H4 (cell line): ENCODE measurements at places on chromosomes 16 and 17. TPM values are rescaled to one million over a fixed set of nuclear protein-coding genes. Genes with fewer than 3 reads are reported as not detected.

DNA sequence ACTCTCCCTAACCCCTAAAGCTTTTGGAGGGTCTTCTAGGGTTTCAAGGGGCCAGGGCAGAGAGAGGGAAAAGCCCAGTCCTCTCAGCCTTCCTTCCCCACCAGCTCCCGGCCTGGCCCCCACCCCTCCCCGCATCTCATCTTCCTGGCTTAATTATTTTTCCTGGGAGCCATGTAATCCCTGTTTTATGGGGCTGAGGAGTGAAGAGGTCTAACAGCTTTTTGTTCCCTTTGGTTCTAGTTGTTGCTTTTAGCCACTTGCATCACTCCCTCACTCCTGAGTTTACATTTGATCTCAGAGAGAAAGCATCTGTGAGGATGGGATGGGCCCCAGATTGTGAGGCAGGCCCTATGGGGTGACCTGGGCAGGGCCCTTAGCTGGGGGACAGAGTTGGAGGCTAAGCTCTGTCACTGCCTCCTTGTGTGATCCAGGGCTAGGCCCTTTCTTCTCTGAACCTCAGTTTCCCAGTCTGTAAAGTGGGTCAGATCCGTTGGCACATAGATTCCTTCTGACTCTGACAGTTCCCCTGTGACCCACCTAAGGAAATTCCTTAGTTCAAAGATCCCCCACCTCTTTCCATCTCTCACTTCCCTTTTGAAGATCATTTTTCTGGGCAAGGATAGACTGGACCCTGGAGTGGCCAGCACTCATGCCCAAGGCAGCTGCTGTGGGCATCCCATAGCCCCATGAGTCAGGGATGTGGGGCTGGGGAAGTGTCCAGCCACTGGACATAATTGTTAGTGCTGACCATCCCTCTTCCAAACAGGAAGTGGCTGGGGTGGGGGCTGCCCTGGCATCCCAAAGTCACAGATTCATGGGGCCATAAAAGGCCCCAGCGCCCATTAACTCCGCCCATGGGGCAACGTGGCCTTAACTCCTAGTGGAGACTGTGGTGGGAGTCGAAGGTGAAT is 20.1 kb downstream of the UNC119 start:
- no peak for DNase-seq

DNA sequence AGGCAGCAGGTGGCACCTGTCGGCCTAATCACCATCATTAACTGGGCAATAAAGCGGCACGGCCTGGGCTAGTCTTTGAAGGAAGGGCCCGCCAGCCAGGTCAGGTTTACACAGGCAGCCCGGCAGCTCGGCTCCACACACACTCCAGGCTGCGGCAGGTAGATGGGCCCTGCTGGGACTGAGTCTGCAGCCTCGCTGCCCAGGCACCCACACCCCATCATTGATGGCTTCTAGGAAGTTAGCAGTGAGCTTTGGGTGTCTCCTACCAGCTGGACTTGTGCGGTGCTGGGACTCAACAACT is 6.8 kb upstream of the FOXN1 start:
- DNase-seq = no peak

GRCh38 chr16:81198635-81199034 is 39.9 kb upstream of the BCO1 start:
- no peak for DNase-seq

DNA sequence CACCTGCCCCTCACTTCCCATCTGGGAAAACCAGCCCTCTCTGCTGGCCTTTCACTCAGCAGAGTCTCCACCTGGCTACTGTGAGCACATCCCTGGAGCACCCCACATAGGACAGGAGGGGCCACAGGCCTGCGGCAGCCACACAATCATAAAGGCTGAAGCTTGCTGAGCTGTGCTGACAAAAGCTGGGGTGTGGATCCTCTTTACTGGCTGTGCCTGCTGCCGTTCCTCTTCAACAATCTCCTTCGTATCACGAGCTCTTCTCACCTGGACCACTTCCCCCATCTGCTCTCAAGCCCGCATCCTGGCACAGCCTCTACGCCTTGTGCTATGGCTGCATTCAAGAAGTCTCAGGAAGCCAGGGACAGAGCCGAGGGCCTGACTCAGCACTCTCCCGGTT is 86.1 kb downstream of the ZNF778 start:
- DNase-seq = no peak

GRCh38 chr16:2019921-2020831 is 591 bp downstream of the NPW start:
- no peak for DNase-seq

- no peak for DNase-seq
Measured at GRCh38 chr16:86040496-86040895, 141.5 kb downstream of the IRF8 start.

- no peak for DNase-seq
Measured at GRCh38 chr17:76405607-76405966, 21.2 kb downstream of the SPHK1 start.

GRCh38 chr17:63494300-63494928 is 17.6 kb downstream of the ACE start:
- DNase-seq = no peak

- no peak for DNase-seq
Measured at GRCh38 chr16:84323606-84324005, 28.9 kb downstream of the WFDC1 start.

DNA sequence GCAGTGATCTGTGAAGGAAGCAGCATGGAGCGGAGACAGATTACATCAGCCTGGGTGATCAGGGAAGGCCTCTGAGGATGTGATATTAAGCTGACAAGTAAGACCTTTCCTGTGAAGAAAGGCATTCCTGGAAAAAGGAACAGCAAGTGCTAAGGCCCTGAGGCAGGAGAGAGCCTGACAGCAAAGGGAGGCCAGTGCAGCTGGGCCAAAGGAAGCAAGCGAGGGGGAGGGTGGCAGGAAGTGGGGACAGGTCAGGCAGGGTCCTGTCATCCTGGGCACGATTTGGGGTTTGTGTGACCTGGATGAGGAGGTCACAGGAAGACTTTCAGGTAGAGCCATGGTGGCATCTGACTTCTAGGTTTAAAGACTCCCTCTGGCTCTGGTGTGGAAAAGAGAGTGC is 12.3 kb downstream of the CPNE2 start:
- DNase-seq = no peak

DNA sequence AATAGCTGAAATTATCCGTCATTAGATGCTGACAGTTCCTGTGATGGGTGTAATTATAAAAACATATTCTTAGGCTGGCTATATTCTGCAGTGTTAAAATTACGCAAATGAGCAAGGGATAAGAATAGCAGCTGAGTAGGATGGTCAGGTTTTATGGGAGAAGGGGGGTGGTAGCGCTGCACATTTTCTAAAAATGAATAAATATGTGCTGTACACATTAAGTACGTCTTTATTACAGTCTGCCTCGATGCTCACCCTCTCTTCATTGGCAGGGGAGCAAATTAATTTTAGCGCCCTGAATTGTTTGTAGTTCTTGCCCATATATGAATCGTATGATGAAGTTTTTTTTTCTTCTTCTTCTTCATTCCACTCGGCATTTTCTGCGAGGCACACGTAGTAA is 244.2 kb downstream of the SNX29 start:
- no peak for DNase-seq

GRCh38 chr16:49725651-49726050 is 130.3 kb downstream of the ZNF423 start:
- no peak for DNase-seq

GRCh38 chr16:87702325-87702811 is 63.4 kb downstream of the KLHDC4 start:
- DNase-seq = no peak

DNA sequence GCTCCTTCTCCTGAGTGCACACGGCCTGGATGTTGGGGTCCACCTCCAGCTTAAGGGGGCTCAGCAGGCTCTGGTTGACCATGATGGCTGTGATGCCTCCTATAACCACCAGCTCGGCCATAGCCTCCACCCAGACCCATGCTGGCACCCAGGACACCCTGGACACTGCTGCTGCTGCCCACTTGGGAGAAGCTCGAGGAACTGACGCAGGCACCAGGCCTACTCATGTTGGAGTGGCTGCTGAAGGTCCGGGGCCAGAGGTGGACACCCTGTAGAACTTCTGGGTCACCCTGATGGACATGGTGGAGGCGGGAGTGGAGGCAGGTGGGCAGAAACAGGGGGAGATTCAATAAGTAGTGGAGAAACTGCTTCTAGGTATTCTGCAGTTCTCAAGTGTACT is 28.0 kb downstream of the IKZF3 start:
- DNase-seq = no peak

- DNase-seq = no peak
Measured at GRCh38 chr16:58333985-58334384, 39.2 kb upstream of the PRSS54 start.

DNA sequence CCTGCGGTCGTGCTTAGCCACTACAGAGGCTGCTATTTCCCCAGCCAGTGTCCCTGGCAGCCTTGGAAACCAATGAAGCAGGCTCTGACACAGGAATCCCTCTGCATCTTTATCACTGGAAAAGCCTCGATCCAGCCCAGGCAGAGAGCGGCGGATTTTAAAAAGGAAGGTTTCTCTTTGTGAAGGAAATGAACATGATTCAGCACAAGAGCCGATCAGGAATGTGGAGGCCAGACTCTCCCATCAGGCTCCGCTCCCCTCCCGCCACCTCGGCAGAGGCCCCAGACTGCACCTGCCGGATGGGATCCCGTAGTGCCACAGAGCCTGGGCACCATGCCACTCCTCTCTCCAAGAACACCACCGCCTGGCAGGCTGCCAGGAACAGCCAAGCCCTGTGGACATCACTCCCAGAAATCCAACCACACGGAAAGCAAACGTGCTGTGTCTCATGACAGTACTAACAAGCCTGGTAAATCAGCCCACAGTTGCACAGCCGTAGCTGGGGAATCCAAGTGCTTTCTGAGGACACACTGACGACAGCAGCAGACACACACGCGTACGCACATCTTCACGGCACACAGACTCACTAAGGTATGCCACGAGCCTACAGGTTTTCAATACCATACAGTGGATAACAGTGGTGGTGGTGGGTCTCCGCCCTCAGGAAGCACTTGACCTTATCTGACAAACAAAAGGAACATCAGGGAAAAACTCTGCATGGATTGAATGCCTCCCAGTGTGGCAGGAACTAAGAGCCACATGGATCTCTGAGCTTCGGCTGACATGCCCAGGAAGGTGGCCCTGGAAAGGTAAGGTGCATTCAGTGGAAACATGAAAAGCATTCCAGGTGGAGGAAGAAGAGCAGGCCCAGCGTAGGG is 5.4 kb downstream of the LRRC75A start:
- DNase-seq = peak; percentile 95

DNA sequence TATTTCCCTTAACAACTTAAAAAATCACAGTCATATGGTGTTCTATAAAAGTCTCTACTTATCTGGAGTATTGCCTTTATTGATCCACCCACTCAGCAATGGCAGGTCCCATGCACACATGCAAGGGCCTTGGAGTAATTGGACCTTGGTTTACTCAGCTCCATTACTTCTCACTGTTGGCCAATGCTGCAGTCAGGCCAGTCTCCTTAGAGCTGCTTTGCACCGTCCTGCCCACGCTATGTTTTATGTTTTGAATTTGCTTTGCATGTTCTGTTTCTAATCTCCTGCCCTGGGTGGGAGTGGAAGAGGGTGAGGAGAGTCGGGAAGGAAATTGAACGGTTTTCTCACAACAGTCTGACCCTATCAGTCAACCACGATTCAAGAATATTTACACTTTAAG is 23.6 kb downstream of the ARHGAP44 start:
- no peak for DNase-seq

- peak; percentile 17 for DNase-seq
Measured at GRCh38 chr17:7932949-7933348, 943 bp downstream of the CNTROB start.

- no peak for DNase-seq
Measured at GRCh38 chr17:4600563-4600962, 16.2 kb downstream of the SMTNL2 start.

DNA sequence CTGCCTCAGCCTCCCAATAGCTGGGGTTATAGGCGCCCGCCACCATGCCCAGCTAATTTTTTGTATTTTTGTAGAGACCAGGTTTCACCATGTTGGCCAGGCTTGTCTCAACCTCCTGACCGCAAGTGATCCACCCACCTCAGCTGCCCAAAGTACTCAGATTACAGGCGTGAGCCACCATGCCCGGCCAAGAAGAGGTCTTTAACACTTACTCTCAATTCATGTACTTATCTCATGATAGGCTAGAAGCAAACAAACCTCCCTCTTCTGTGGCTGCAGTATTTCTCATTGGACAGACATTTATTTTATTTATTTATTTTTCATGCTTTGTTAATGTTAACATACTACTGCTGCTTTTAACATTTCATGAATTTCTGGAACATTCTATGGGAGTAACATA is 7.0 kb upstream of the NT5C start:
- DNase-seq = no peak

- no peak for DNase-seq
Measured at GRCh38 chr16:85735225-85735635, 15.7 kb downstream of the C16orf74 start.

- no peak for DNase-seq
Measured at GRCh38 chr16:89184933-89185794, 13.6 kb downstream of the CDH15 start.

- no peak for DNase-seq
Measured at GRCh38 chr17:34725008-34725407, 145.6 kb downstream of the TMEM132E start.

DNA sequence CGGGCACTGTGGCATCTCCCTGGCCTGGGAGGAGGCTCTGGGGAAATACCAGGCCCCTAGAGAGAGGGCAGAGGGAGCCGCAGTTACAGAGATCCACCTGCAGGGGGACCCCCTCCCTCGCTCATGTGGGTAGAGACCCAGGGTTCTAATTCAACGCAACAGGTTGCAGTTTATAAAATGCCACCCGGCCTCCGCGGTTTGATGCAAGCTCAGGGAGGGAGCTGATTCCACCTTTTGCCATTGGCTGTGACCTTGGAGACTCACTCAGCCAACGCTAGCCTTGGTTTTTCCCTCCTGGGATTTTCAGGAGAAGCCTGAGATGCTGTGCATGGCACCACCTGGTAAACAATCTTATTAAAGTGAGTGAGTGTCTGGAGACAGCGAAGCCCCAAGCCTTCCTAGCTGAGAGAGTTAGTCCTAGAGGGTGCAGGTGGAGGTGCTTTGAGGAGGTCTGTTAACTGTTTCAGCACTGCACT is 12.1 kb downstream of the TTLL6 start:
- peak; percentile 41 for DNase-seq

KRT33A gene
- not detected in 2 replicates for total RNA-seq

POLR3E gene
- 23.2 and 29.2 TPM in 2 replicates for total RNA-seq

RCVRN gene
- total RNA-seq = not detected in 2 replicates

C17orf78 gene
- total RNA-seq = not detected in 2 replicates

ELAC2 gene
- 35.1 and 45.1 TPM in 2 replicates for total RNA-seq

DOC2B gene
- not detected in 2 replicates for total RNA-seq

STX1B gene
- total RNA-seq = 0.04 TPM in 1 of 2 replicates, not detected in the other

NDEL1 gene
- total RNA-seq = 16.1 and 31.8 TPM in 2 replicates

SOX8 gene
- 0.12 and 0.35 TPM in 2 replicates for total RNA-seq

OTOP2 gene
- not detected in 2 replicates for total RNA-seq
